ENCODE measurements at places on chromosomes 16 and 17.

- DNase-seq = no peak
Measured at GRCh38 chr16:49129935-49130334, 151.7 kb downstream of the CBLN1 start.

DNA sequence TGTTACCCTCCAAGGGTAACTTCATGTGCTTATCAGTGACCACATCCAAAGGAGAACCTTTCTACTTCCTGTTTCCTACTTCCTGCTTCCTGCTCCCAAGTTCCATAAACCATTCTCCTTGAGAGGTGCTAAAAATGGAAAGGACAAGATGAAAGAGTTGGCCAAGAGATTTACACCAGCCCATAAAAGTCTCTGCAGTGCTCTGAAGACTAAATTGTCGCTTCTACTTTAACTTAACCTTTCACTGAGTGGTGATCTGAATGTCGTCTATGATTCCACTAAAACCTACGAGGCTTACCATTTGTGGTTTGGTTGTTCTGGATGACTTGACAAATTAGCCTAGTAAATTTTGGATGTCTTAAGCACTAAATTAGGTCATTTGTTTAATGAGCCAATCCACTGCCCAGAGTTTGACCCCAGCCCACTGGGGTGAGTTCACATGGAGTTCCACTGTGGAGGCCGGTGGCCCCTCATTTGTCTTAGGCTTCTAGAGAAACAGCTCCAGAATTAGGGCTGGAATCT, 333.1 kb downstream of the FOXL1 start:
- DNase-seq = no peak

- DNase-seq = no peak
Measured at GRCh38 chr17:43463241-43463640, 20.5 kb upstream of the DHX8 start.

GRCh38 chr17:75906143-75906884, 1.6 kb upstream of the MRPL38 start:
- DNase-seq = no peak

DNA sequence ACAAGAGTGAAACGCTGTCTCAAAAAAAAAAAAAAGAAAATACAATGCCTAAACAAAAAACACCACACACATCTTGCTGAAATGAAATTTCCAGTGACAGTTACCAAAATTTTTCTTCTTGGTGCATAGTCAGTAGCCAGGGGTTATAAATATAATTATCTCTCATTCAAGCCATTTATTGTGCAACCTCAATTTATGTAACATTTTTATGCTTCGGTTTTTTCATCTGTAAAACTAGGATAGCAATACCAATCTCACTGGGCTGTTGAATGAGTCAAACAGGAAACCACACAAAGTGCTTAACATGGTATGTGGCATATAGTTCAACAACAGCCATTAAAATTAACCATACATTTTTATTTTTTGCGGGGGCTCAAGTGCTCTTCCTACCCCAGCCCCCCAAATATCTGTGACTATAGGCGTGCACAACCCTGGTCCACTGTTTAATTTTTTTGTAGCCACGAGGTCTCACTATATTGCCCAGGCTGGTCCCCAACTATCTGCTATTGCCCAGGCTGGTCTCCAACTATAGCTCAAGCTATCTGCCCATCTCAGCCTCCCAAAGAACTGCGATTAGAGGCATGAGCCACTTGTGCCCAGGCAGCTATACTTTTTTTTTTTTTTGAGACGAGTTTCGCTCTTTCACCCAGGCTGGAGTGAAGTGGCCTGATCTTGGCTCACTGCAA, 2.6 kb downstream of the COG4 start:
- no peak for DNase-seq

DNA sequence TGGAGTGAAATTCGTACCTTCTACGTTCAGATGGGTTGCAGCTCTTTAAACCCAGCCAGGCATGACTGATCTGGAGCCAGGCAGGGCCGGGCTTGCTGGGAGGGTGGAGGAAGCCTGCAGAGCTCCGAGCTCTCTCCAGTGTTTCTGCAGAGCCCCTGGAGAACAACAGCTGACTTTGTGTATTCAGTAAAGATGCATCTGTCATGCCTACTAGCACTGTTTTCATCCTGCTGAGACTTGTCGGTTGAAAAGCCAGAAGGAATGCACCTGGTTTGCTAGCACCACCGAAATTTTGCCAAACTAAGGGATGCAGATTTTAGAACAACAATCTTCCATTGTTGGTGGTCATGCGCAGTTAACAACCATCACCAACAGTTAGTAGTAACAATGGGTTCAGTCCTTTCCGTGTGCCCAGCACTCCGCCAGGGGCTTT, 22.4 kb upstream of the SCNN1B start:
- no peak for DNase-seq

Measured in stimulated activated CD8-positive, alpha-beta memory T cell treated with anti-CD3 and anti-CD28 coated beads, Interleukin-4, amount 100 ng/mL, for 48 hours (primary cell).